Stimulated activated CD4-positive, alpha-beta T cell treated with anti-CD3 and anti-CD28 coated beads, Interleukin-12 subunit alpha, Interleukin-12 subunit beta, amount 100 ng/mL, for 4 hours (primary cell): ENCODE measurements at places on chromosomes 6 and 20.

GRCh38 chr20:60313614-60314013, 355.4 kb downstream of the CDH26 start:
- DNase-seq, result no peak

DNA sequence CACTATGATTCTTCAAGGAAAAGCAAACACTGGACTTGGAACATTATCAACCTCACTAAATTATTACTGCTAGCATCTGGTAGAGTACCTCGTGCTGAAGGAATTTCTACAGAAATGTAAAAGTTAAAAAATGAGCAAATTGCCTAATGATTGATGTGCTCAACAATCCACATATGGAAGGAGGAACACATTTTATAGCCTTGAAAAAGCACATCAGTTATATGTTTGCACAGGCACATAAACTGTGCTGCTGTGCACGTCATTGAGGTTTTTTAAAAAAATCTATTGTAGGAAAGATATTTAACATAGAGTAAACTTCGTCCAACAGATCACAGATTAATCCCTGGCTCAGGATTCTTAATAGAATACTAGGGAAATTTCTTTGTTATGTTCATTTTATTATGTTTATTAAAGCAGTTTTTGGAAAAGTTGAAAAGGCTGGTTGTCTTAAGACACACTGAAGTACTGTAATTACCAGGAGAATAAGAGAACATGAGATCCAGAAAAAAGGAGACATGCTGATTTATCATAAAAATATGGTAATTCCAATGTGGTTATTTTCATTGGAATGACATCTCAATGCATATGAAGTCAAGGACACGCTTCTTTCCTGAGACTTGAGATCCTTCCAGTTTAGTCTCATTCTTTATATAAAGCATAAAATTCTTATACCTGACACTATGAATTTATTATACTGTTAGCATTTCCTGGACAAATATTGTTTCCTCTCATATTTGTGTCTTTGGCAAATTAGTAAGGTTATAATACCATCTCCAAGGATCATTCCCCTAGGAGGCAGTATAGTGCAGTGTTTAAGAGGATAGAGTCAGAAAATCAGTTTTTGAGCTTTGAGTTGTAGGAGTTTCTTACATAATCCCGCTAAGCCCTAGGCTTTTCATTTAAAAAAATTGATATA, 511.1 kb downstream of the TENT5A start:
- no peak for DNase-seq

GRCh38 chr20:53990003-53990402, 80.4 kb downstream of the BCAS1 start:
- DNase-seq, result no peak

DNA sequence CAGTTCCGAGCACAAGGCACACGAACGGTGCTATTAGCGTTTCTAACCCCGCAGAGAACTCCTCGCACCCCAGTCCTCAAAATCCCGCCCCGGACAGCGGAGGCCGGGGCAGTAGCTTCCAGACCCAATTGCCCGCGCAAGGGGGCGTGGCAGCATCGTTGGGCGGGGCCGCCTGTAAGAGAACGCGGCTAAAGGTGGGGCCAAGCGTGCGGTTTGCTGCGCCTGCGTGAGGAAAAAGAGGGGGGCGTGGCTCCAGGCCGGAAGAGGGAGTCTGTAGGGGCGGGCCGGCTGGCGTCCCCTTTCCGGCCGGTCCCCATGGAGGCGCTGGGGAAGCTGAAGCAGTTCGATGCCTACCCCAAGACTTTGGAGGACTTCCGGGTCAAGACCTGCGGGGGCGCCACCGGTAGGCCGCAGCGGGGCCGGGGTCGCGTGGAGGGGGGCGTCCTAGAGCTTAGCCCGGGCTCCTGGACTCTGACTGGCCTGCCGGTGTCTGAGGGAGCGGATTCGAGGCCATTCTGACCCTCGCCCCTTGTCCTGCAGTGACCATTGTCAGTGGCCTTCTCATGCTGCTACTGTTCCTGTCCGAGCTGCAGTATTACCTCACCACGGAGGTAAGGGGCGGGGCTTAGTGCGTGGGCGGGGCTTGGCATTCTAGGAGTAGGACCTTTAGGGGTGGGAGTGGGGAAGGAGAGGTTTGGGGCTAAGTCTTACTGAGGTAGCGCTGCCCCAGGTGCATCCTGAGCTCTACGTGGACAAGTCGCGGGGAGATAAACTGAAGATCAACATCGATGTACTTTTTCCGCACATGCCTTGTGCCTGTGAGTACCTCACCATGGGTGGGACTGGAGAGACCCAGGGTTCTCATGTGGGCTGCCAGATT, at the start of gene ERGIC3:
TSS of gene ERGIC3 (plus strand) at position 296 of the 880 bp plus-strand sequence. CDS start at position 316, 20 bp downstream.
- peak; percentile 97 for DNase-seq

DNA sequence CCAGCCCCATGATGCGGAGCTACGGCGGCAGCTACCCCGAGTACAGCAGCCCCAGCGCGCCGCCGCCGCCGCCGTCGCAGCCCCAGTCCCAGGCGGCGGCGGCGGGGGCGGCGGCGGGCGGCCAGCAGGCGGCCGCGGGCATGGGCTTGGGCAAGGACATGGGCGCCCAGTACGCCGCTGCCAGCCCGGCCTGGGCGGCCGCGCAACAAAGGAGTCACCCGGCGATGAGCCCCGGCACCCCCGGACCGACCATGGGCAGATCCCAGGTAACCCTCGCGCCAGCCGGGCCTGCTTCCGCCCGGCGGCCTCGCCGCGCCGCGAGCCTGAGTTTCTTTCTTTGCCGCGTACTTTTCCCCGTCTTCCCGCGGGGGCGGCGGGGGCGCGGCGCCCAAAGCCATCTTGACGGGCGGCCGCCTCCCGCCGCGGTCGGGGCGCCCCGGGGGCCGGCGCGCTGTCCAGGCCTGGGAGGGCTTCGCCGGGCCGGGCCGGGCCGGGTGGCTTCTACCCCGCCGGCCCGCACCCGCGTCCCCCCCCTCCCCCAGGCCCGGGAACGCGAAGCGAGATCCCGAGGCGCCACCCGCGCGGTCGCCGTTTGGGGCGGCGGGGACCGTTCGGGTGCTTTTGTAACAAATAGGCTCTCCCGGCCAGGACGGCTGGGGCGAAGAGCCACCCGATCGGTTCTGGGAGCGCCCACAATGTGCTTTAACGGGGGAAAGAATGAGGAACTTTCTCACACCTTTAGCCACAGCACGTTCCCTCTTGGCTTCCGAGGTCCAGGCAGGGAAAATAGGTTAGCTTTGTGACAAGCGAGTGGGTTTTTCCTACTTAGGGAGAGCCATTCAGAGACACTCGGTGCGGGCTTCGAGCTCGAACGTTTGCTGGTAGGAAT, 2.3 kb downstream of the ARID1B start:
- peak; percentile 60 for DNase-seq

DNA sequence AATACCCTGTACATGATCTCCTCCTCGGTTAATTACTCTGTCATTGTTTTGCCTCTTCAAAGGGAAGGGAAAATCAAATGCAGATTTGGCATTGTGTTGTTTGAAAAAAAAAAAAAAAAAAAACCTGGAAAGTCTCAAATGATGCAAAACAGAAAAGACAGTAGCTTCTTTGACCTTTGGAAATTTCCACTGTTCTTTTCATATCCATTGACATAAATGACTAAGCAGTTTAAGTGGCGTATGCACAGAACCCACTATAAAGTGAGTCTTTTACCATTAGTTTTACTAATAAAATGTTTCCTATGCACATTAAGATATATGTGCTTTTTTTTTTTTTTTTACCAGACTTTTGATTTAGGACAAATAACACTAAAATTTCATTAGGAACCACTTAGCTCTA, 704.3 kb downstream of the TFAP2A start:
- DNase-seq, result no peak

GRCh38 chr6:51289041-51289440, 470.4 kb downstream of the TFAP2B start:
- DNase-seq, result no peak

GRCh38 chr20:57261457-57262251, 4.8 kb downstream of the BMP7 start:
- no peak for DNase-seq

- no peak for DNase-seq
Measured at GRCh38 chr6:31293343-31293742, 21.5 kb upstream of the HLA-C start.

- no peak for DNase-seq
Measured at GRCh38 chr6:143936778-143937667, 71.0 kb downstream of the PLAGL1 start.

- no peak for DNase-seq
Measured at GRCh38 chr6:53758496-53758895, 36.3 kb upstream of the LRRC1 start.

- DNase-seq, result peak; percentile 66
Measured at GRCh38 chr6:106098383-106099234, 12.5 kb downstream of the PRDM1 start.

DNA sequence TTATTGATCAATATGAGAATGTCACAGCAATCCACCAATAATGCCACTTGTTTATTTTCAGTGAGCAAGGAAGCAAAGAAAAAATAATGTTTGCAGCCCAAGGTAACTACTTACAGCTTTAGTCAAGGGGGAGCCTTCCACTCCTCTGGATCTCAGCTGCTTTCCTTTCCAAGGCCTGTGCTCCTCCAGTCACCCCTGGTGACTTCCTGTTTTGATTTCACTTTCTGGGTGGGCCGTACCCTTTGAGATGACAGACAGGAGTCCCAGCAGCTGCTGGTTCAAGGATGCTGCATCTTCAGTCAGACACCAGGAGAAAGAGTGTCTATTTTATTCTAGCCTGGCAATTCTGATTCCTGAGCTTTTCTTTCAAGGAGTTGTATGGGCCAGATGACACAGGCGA, 5.6 kb upstream of the VNN2 start:
- peak; percentile 10 for DNase-seq

GRCh38 chr6:119308991-119309657, 40.4 kb downstream of the MAN1A1 start:
- no peak for DNase-seq

GRCh38 chr20:48698507-48699267, 129.1 kb downstream of the PREX1 start:
- DNase-seq, result no peak

DNA sequence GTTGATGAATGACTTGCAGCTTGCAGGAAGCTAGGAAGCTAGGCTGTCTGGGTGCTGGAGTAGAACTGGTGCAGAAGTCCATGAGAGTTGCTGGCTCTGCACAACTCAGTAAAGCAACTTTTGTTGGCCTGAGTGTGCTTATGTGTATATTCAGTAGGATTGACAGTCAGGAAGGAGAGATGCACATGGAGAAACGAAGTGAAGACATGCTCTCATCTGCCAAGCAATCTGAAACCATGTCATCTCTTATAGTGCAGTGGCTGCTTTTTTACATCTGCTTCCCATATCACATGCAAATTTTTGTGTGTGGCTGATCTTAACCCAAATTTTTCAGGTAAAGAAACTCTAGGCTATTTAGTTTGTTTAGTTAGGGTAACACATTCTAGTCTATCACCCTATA, 252.4 kb upstream of the HS3ST5 start:
- DNase-seq, result no peak
